ENCODE measurements at places on chromosomes 3 and 15.
A peak's percentile ranks its signal among the peaks of the same experiment; 100 is the strongest.

DNA sequence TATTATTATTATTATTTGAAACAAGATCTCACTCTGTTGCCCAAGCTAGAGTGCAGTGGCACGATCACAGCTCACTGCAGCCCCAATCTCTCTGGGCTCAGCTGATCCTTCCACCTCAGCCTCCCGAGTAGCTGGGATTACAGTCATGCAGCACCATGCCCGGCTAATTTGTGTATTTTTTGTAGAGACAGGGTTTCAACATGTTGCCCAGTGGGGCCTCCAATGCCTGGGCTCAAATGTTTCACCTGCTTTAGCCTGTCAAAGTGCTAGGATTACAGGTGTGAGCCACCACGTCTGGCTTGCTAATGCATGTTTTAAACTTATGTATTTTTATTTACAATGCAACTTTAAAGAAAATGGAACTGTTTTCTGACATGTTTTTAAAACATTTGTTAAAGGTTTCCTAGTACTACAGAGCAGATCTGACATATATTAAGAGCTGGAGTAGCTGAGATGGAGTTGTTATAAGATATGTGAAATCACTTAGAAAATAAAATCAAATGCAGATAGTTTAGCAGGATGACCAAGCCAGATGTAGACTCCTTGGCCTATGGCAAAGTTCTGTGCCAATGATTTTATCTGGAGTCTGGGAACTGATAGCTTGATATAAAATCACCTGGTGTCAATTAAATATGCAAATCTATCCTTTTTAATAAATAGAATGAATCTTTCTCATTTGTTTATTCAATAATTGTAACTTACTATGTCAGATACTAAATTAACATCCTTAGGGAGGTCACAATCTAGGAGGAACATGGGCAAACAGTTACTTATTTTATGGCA is 310.1 kb upstream of the NAALADL2 start:
- DNase-seq, result no peak

- no peak for DNase-seq
These were observed 93.0 kb upstream of the C3orf80 start for GRCh38 chr3:160132226-160132625.

- no peak for DNase-seq
These were observed 16.8 kb downstream of the CLDN1 start for GRCh38 chr3:190305406-190305805.

- no peak for DNase-seq
These were observed 4.5 kb upstream of the FES start for GRCh38 chr15:90879730-90880366.

GRCh38 chr3:158770741-158771350 is 31.0 kb upstream of the MFSD1 start:
- DNase-seq, result no peak

DNA sequence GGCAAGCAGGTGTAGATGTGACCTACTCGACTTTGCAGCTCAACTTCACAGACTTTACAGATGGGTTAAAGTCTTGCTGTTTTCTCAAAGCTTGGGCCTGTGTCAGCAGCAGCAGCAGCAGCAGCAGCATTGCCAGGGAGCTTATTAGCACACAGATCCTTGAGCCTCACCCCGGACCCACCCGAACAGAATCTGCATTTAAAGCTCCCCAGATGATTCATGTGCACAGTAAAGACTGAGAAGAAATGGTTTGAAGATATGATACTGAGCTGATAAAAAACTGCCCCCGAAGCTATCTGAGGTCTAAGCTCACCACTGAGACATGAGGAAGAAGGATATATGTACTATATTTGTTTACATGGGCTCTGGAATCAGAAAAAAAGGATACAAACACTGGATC is 231.7 kb downstream of the ARPP21 start:
- no peak for DNase-seq

- DNase-seq, result no peak
These were observed 84.9 kb upstream of the PSMD6 start for GRCh38 chr3:64108231-64108630.

DNA sequence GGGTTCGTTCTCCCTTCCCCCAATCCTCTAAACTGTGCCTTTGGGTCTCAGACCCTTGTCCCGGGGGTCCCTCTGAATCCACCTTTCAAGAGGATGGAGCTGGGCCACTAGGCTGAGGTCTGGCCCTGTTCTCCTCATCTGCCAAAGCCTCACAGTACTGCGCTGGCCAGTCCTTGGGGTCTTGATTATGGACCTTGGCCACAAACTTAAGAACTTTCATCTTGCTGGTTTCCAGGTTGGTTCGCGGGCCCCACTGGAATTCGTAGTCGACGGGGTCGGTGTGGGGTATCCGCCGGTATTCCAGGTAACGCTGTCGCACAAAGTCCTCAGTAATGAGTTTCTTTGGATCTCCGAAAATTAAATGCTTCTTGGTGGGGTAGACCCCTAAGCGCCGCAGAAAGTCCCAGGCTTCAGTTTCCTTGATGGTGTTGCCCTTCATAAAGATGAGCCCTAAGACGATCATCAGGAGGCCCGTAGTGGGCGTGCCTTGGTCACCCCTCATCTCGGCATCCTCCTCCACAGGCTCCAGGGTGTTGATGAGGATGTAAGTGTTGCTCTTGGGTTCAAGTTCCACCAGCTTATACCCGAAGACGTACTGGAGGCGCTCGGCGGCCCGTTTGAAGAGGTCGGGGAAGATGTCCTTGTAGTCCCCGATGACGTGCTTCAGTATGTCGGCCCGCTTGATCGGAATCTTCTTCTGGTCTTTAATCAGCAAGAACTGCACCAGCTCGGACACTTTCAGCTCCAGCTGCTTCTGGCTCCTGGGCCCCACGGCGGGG is 727 bp downstream of the NSMCE3 start:
- DNase-seq, result peak; percentile 19

DNA sequence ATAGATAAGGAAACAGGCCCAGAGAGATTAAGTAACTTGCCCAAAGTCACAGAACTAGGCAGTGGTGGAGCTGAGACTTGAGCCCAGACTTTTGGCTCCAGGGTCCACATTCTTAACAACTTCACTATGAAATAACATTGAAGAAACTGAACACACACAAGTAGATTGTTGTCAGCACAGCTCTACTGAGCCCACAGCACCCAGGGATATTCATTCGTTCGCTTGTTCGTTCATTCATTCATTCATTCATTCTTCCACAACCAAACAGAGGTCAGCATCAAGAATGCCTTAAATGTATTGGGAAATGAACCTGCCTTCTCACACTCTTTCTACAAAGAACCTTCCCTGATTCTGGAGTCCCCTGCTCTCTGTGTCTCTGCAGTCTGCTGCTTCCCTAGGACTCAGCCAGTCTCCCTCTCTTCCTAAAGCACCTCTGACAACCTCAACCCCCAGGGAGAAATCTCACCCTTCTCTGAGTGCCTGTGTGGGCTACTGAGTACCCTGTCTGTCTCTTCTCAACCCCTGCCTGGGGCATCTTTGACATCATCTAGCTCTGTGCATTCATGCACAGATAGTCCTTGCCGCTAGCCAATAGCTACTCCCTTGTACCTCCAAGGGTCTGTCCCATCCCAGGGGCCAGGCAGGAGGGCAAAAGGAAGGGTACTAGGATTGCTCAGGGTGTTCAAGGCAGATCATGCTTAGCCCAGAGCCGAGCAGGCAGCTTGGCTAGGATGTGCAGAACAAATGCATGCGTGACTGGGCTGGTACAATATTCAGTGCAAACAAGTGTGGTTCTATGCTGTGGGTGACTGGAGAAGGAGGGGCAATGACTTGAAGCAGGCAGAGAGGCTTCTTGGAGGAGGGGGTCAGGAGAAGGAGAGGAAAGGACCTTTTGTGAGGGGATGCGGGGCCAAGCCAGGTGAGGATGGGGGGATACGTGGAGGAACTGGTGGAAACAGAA is 3.4 kb downstream of the LINGO1 start:
- DNase-seq, result no peak

- no peak for DNase-seq
These were observed 164.6 kb upstream of the HES1 start for GRCh38 chr3:193971261-193971751.

DNA sequence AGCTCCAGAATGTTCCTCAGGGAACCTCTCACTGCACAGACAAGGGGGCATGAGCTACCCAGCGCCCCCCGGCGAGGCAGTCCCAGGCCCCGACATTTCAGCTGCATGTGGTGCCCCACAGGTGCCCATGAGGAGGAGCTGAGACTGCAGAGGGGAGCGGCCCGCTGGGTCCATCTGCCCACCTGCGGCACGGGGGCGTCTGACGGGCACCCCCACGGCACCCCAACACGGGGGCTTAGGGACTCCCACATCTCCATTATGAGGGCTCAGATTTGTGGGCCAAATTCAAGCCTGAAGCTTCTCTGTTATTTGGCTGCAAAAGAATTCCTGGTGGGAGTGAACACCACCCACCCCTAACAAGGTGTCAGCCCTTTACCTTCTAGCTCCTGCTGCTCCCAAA is 258.4 kb downstream of the UACA start:
- DNase-seq, result no peak

DNA sequence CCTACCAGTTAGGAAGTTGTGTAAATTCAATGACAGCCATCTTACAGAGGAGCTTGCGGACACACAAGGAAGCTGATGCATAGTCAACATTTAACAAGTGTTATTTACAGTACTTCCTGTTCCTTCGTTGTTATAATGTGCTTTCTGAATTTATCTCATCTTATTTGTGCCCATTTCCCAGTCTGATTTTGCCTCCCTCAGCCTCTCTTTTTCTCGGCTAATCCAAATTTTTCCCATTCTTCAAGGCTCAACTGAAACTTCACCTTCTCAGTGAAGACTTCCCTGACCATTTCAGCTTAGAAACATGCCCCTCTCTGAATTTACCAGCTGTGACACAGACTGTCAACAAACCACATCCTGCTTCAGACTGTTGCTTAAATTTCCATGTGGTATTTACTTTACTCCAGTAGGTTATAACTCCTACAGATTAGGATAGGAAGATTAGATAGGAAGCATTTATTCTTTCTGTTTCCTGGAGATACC is 55.7 kb upstream of the CP start:
- no peak for DNase-seq

- DNase-seq, result no peak
These were observed 232.3 kb upstream of the MRPL3 start for GRCh38 chr3:131735116-131735515.

DNA sequence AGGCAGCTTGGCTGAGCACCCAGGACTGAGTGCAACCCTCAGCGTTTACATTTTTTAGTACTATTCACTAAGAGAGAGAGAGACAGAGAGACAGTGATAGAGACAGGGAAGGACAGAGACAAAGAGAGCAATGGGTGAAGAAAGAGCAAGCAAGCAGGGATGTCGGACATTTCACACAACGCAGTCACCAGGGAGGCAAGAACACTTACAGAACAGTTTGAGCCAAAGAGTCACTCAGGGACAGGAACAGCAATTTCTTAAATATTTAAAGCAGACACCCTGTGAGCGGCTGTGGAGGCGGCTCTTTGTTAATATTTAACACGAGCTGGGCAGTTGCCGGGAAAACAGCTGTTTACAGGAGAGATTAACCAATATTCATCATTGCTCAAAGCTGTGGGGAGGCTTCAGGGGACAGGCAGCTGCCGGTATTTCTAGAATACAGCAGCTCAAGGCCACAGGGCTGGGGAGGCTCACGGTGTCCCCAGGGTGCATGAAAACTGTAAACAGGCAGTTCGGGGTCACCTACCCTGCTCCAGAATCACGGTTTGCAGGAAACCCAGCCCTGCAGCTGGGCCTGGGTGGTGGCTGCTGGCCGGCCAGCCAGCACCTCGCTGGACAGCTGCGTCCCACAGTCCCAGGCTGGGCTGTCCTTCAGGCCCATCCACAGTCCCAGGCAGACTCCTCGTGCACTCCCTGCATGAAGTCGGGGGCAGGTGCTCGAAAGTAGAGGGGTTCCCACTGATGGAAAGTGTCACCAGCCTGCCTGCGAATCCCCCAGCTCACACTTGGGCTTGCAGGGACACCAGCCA is 38.8 kb upstream of the PCSK6 start:
- DNase-seq, result no peak

DNA sequence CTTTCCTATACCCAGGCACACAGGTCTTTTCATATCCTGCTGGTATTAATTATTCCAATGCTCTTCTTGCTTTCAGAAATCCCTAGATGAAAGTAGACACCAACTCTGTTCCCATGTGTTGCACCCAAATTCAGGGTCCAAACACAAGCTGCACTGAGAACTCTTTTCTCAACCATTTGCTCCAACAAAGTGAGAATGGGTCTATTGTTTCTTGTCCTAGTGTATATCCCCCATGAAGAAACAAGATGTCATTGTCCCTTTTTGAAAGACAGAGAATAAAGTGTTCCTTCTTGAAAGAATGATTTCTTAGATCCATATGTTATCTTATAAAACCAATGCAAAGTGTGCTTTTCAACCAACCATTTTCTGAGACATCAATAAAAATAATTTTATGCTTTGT is 353.7 kb downstream of the CNTN6 start:
- no peak for DNase-seq

GRCh38 chr3:70861234-70861633 is 548.8 kb upstream of the MDFIC2 start:
- no peak for DNase-seq

GRCh38 chr15:47975427-47975826 is 145.4 kb upstream of the SLC24A5 start:
- no peak for DNase-seq

DNA sequence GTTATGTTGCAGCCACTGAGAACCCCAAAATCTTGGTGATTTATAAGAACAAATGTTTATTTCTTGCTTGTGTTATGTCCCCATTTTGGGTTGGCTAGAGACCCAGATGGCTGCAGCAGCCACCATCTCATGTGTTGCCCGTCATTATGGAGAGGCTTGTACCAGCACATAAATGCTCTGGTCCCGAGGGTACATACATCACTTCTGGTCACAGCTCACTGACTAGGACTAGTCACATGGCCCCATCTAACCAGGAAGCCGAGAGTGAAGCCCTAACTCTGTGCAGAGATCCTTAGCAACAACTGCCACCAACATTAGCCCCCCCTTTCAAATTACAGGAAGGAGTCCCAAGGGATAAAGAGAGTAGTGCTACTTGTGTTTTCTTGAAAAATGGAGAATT is 25.5 kb upstream of the HACD2 start:
- DNase-seq, result no peak

- DNase-seq, result no peak
These were observed 6.0 kb downstream of the SNRPA1 start for GRCh38 chr15:101288905-101289513.

DNA sequence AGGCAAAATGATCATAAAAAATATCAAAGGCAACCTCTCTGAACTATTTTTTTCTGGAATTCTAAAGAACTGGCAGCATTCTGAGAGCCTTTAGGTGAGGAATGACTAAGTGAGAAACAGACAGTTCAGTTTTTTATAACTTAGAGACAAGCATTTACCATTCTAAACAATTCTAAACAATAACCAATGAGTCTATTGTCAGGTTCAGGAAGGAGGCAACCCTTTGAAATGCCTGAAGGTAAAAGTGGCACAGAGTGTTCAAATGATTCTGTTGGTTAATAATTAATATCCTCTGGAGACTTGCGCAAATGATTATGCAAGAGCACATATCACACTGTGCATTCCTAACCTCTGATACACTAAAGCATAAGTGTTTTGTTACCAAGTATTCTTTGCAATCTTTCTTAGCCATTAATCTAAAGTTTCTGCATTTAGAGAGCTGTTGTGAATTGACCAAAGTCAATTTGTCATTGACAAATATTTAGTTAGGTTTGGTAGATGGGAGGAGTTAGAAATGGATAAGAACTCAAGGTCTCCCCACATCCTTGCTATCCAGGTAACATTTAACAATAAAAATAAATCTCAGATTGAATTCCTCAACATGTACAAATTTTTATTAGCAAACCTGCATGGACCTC is 9.2 kb upstream of the TGFBR2 start:
- DNase-seq, result no peak
